CD4-positive, alpha-beta T cell (primary cell): ENCODE measurements at places on chromosomes 13 and 19. TPM values are rescaled to one million over a fixed set of nuclear protein-coding genes. Genes with fewer than 3 reads are reported as not detected.

Gene ZNF709
- total RNA-seq, result 3.7 TPM

Gene VSTM2B
- not detected for total RNA-seq

Gene ATP4B
- total RNA-seq, result not detected

DNA sequence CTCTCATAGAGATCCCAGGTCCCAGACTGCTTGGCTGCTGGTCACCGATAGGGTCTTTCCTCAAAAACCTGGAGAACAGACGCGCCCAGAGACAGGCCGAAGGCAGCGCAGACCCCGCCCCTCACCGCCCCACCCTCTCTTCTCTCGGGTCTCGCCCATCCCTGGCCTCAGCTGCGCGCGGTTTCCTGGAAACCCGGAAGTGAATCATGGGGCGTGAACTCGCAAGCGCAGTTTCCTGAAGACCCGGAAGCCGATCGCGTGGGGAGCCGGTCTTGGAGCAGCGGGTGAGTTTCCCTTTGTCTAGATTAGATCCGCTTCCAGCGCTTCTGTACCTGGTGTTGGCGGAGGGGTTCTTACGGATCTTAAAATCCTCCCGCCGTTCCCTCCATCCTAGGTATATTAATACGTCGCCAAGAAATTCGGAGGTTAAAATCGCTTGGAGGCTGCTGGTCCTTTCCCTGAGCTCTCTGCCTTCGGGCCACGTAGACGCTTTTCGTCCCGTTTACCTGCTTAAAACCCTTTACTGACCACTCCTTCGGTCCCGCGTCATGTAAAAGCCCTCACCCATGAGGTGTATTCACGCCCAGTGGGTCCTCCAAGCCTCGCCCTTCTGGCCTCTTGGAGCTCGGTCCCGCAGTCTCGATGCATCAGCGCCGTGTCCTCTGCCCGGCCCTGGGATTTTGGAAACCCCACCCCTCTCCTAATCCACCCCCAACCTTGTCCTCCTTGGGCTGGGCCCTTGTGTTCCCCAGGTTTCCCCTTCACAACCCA lies at the start of gene ZNF578:
ZNF578 (plus strand) TSS at position 230 of the 771 bp plus-strand sequence. CDS start 48,293 bp downstream, outside the sequence.
- peak; percentile 61 for DNase-seq
